ENCODE measurements at places on chromosomes 6 and 20.
A peak's percentile ranks its signal among the peaks of the same experiment; 100 is the strongest.

- no peak for DNase-seq
Measured at GRCh38 chr6:35208419-35208818, 5.3 kb upstream of the SCUBE3 start.

GRCh38 chr6:159126590-159126989 is 42.6 kb upstream of the FNDC1 start:
- no peak for DNase-seq

DNA sequence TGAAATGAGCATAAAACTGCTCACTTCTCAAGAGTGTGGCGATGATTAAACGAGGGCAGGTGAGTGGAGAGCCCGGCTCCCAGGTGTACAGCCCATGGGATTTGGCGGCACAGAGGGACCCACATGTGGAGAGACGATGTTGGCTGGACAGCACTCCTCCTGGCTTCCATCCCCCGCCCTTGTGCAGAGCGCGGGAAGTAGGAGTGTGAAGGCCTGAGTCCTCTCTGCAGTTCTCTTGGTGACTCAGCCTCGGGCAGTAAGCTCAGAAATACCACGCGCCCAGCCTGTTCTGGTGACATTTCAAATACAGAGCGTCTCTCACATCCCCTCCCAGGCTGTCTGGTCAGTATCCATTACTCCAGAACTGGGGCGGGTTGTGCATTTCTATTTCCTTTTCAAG is 94.2 kb upstream of the SRSF6 start:
- DNase-seq: no peak

GRCh38 chr6:24897186-24897585 is 38.6 kb downstream of the RIPOR2 start:
- DNase-seq: no peak

- no peak for DNase-seq
Measured at GRCh38 chr20:56861590-56861989, 232.5 kb downstream of the TFAP2C start.

DNA sequence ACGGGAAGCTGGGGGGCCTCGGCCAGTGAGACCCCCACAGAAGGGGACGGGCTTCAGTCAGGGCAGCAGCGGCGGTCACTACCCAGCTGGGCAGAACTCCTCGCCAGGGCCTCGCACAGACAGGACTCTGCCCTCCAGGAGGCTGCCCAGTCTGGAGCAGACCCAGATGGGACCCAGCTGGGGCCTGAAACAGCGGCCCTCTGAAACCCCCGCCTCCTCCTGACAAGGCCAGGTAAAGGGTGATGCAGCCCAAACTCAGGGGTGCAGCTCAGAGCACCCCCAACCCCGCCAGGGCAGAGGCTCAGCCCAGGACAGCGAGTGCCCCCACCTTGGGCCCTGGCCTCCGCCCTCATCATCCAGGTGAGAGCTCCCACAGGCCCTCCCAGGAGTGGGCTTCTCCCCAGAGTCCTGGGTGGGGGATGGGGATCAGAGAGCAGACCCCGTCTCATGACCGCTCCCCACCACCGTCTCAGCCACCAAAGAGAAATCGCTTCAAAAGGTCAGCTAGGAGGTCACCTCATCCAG is 2.2 kb downstream of the EEF1A2 start:
- DNase-seq: no peak

DNA sequence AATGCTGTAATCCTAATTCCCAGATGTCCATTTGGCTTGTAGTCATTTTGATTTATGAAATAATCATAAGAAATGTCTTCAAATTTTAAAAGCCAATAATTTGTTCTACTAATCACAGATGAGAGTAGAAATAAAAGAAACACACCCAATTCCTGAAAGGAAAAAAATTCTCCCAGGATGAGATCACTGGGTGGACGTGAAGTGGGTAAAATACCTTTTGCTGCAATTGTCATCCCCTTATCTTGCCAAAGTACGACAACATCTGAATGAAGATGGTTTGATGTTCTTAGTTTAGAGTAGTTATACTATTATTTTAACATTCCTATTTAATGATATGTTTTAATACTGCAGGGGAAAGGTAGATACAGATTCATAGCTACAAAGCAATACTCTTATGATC is 33.7 kb downstream of the MTHFD1L start:
- DNase-seq: no peak

DNA sequence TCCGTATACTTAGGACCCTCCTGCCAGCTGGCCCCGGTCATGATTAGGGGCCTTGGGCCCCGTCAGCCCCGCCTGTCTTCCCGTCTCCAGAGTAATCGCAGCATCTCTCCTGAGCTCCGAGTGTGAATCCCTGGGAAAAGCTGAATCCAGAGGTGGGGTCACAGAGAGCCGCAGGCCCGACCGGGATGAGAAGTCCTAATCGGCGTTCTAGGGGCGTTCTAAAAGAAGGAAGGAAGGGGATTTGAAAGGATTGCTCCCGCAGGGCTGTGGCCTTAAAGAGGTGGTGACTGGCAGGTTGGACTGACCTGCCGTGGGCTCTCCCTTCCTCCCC is 371 bp downstream of the HMGN4 start:
- DNase-seq: no peak

- no peak for DNase-seq
Measured at GRCh38 chr6:119179062-119179461, 100.6 kb upstream of the FAM184A start.

- DNase-seq: no peak
Measured at GRCh38 chr6:32975886-32976285, 7.5 kb downstream of the BRD2 start.

GRCh38 chr6:36692220-36692619 is 5.4 kb upstream of the RAB44 start:
- no peak for DNase-seq

GRCh38 chr20:63682384-63683139 is 13.9 kb upstream of the TNFRSF6B start:
- DNase-seq: peak; percentile 98

DNA sequence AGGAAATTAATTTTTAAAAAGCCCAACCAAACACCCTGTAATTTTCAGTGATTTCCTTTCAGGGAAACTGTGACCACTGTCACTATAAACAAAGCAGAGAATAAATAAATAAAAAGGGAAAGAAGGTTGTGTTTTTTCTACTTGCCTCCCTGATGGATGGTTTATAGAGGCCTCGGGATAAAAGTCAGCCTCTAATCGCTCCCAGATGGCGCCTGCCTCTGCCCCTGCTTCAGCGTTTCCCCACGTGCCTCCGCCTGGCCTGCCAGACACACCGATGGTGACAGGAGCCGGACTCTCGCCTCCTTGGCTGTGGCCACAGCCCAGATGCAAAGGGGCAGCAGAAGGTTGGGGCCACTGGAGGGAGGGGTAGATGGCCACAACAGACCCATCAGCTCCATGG is 327.7 kb downstream of the CDC5L start:
- DNase-seq: no peak

GRCh38 chr6:39322306-39322850 is at the start of gene KCNK16:
TSS of gene KCNK16 (minus strand) at chr6:39322702. CDS start at chr6:39322540, 162 bp downstream.
- no peak for DNase-seq

DNA sequence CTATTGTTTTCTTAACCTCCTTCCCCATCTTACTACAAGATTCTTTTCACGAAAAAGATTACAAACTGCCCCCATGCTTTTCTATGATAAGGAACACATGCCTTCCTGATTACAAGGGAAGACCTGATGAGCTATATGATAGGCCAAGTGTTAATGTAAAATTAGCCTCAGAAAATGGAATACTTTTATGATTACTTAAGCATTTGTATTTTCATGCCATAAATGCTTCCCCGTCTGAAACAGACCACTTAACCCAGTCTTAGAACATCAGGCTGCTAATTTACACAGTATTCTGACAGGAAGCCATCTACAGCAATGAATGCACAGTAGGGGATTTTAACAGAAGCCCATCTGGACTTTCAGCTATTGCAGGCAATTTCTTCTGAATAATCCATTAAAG is 274.9 kb downstream of the HAO1 start:
- no peak for DNase-seq

GRCh38 chr6:12653486-12653885 is 63.1 kb upstream of the PHACTR1 start:
- DNase-seq: no peak

DNA sequence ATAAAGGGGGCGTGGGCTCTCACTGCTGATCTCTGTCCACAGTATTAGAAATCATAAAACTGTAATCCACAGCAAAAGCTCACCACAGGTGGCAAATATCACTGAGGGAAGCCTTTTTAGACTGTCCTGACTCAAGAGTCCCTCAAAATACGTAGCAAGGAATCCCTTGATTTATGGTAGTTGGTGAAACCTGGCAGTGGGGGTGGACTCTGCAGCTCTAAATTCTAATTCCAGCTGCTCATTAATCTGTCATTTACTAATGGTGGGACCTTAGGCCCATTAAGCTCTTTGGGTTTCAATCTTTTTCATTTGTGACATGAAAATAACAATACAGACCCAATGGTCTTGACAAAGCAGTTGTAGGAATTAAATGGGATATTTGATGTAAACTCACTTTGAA is 32.3 kb downstream of the GMDS start:
- DNase-seq: no peak

DNA sequence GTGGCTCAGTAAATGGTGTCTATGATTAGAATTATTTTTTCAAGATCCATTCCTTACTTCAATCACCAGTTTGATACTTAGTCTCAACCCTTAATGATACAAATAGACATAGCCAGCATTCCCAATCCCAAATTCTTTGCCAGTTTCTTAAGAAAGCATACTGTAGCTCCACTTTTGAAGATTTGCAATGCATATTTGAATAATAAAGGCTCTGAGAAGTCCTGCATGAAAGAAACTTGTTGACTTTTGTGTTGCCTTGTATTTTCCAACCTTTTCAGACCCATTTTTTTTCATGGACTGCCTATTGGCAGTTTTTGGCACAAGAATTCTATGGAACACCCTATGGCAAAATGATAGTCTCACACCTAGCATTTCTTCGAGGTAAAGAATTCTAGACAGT is 215.6 kb upstream of the CHD6 start:
- DNase-seq: no peak

DNA sequence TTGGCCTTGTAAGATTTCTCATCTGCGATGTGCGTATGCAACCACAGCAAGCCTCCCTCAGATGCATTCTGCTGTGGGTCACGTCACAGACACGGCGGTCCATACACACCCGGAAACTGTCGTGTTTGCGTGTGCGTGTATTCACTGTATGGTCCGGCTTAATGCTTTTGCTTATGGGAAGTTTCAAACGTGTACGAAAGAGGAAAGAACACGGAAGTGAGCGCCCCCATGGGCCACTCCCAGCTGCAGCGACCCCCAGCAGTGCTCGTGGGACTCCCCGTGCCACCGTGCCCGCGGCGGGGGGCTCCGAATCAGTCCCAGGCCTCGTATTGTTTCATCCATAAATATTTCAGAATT is 10.2 kb downstream of the DLL1 start:
- DNase-seq: no peak

GRCh38 chr20:10328897-10329255 is 105.1 kb downstream of the MKKS start:
- DNase-seq: no peak

- no peak for DNase-seq
Measured at GRCh38 chr6:7887278-7887991, 23.2 kb downstream of the TXNDC5 start.

GRCh38 chr6:121443971-121444541 is 8.6 kb downstream of the GJA1 start:
- peak; percentile 42 for DNase-seq

DNA sequence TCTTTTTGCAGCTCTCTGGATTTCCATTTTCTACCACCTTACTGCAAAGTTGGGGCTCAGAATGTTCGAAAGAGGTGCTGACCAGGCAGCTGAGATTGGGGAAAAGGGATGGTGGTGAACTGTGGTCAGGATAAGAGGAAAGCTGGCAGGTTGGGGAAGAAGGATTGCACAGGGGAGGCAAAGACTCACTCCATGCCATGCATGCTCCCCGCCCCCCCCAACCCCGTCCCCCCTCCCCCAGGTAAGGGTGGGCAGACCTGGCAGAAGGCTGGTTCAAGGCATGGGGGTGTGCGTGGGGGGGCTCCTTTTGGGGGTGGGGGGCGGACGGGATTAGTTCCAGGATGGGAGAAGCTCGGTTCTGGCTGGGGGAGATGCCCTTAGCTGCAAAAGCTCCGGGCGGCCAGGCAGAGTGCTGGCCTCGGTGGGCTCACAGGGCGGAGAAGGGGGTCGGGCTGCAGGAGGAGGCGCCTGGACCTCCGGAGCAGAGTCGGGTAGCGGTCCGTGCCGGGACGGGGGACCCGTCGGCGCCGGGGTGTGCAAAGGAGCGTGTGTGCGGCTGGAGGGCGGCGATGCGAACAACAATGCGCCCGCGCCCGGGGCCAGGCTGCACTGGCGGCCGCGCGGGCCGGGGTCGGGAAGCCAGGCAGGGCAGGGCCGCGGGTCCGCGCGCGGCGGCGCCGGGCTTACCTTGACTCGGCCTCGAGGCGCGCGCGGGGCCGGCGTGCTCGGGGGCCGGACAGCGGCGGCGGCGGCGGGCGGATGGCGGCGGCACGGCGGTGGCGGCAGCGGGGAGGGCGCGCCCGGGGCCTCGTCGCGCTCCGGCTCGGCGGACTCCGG is 880 bp downstream of the ADNP start:
- no peak for DNase-seq

GRCh38 chr6:152721956-152722355 is 24.3 kb downstream of the MYCT1 start:
- no peak for DNase-seq

DNA sequence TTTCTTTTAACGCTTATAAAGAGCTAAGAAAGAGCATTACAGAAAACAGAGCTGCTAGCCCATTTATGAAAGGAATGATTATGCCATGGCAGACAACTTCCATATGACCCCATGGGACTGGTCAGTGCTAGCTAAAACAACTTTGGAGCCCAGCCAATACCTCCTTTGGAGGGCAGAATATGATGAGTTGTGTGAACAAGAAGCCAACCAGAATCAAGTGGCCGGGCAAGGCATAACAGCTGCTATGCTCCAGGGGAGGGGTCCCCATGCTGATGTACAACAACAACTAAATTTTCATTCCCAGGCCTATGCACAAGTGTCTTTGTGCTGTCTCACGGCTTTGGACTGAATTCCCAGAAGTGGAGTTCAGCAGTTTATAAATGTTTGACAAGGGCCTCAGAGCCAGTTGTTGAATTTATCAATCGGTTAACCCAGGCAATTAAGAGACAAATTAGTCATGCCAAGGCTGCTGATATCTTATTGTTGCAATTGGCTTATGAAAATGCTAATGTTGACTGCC is 65.0 kb upstream of the ASCC3 start:
- no peak for DNase-seq

DNA sequence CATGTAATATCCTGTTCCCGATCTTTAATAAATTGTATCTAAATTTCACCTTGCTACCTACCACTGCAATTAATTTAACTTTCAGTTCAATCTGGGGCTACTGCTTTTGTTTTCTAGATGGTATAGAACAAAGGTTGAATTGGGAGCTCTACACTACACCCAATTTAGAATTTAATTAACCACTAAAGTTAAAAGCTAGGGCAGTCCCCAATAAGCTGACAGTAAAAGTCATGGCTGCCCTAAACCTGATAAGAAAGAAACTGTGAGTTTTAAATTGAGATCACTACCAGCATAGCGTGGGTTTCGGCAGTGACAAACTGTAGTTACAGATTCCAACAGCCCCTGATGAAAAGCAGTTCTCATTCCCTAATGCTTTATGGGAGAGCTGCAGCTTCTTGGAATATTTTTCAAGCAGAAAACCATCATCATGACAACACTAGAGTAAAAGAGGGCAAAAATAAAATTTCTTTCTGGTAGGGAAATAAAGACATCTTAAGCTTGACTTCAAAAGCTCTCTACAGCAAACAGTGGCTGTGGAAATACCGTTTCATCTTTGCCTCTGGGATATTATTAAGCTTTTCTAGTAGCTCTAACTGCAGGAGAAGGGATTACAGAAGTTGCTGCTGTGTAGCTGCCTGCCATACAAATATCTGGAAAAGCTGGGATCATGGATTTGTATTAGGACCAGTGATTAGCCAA is 1372.1 kb downstream of the EPHA7 start:
- DNase-seq: no peak

- DNase-seq: no peak
Measured at GRCh38 chr20:6686171-6686570, 81.3 kb upstream of the BMP2 start.
